A549 treated with ZK216348 at 1 μM for 4 hours (cell line): ENCODE measurements at places on chromosomes 1 and 21. TPM values are rescaled to one million over a fixed set of nuclear protein-coding genes. Genes with fewer than 3 reads are reported as not detected.

The ETV3L gene
- total RNA-seq: not detected in 5 replicates

The TDRKH gene
- total RNA-seq: 5.9 to 7.2 TPM (median 6.2 TPM) in 5 replicates

The TCP10L gene
- total RNA-seq: 0.42 to 1.8 TPM (median 0.75 TPM) in 4 of 5 replicates, not detected in the other

The WNT2B gene
- total RNA-seq: 0.08 to 0.29 TPM (median 0.22 TPM) in 5 replicates

The OR2T2 gene
- total RNA-seq: not detected in 5 replicates

The DDAH1 gene
- total RNA-seq: 4.4 to 8.5 TPM (median 8.0 TPM) in 5 replicates

The CYP4X1 gene
- not detected in 5 replicates for total RNA-seq

The MEX3A gene
- total RNA-seq: 0.83 to 3.8 TPM (median 2.2 TPM) in 5 replicates

The HFM1 gene
- total RNA-seq: not detected in 5 replicates

The LAPTM5 gene
- total RNA-seq: 0.16 to 0.28 TPM (median 0.22 TPM) in 4 of 5 replicates, not detected in the other

The TEX38 gene
- not detected in 5 replicates for total RNA-seq

The OR2L13 gene
- total RNA-seq: not detected in 5 replicates

The PLD5 gene
- 1.3 to 3.8 TPM (median 2.1 TPM) in 5 replicates for total RNA-seq
